ENCODE measurements at places on chromosomes 2 and 18. TPM values are rescaled to one million over a fixed set of nuclear protein-coding genes. Genes with fewer than 3 reads are reported as not detected.

EFHD1 gene
- 1.8 TPM for total RNA-seq

CYTIP gene
- not detected for total RNA-seq

ZAP70 gene
- total RNA-seq, result not detected

KCNF1 gene
- total RNA-seq, result 43.9 TPM

MC5R gene
- not detected for total RNA-seq

IL37 gene
- not detected for total RNA-seq

LYPD6B gene
- not detected for total RNA-seq

SRD5A2 gene
- not detected for total RNA-seq

CHST10 gene
- total RNA-seq, result 15.4 TPM

CDH7 gene
- total RNA-seq, result 0.02 TPM
